IPS DF 6.9 (cell line): ENCODE measurements at places on chromosomes 2 and 18.

DNA sequence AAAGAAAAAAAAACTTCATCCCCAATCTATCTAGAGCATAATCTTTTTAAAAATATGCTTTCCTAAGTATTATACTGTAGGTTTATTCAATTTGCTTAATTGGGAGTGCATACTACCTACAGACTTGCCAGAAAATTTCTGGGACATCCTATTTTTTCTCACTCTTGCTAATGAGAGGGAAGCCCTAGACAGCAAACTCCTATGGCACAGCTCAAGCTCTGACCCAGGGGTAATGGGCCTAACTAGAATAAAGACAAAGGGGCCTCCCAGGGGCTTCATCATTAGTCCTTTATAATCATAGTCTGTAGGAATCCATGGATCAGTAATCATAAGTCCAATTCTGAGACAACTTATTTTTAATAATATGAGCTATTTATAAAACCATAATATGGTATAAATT, 142.6 kb upstream of the ITGA4 start:
- H3K4me3 ChIP-seq = no peak overlapping the region
- no peak for DNase-seq
- no peaks in the 10 kb centered on the region for H3K4me1 ChIP-seq
- no peaks in the 10 kb centered on the region for H3K27me3 ChIP-seq

DNA sequence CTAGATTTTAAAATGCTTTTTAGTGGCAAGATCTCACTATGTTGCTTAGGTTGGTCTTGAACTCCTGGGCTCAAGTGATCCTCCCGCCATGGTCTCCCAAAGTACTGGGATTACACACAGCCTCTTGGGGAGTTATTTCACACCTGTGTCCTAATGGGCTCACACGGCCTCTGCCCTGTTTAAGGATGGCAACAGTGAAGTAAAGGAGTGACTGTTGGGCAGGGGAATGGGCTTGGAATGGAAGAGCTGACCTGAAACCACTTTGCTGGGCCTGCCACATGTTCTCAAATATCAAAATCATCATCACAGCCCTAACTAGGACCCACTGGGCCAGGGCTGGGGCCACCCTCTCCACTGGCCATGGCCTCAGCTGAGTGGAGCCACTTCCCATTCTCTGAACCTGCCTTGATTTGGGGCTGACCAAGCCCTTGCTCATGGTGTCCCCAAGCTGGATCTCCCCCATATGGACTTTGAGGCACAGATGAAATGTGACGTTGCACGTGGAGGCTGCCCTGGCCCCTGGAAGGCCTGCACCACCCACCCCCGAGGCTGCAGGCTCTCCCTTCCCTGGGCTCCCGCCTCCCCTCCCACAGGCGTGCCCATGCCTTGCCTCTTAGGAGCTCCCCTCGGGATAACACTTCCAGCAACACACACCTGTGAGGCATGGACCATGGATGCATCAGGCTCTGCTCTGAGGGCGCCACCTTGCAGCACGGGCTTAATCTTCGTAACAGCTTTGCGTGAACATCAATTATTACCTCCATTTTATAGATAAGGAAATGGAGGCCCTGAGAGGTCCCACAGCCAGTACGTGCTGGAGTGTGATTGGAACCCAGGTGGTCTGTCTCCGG, 71.8 kb upstream of the SMAD7 start:
- DNase-seq = no peak
- H3K4me3 ChIP-seq = no peak overlapping the region
- no peaks in the 10 kb centered on the region for H3K36me3 ChIP-seq
- no peaks in the 10 kb centered on the region for H3K27me3 ChIP-seq
- 0 out of 2 replicates have a peak, but pooled peaks cover 3% of the 10 kb centered on the region for H3K4me1 ChIP-seq

DNA sequence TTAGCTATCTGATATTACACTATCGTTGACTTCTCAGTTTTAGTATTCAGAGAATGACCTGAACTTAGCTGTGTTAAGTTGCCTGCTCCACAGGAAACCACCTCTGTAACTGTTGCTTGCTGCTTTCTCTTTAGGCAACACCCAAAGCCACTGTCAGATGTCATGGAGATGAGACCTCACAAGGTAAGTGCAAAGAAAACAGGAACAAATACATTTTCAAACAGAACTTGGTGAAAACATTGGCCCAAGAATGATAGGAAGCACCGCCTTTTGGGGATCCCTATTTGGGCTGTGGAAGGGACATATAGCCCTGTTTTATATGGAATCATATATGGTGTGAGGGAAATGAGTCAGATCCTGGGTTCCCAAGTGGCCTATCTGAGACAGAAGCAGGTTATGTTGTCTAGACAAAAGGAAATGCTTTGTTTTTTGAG, 143.4 kb downstream of the UBE2E3 start:
- H3K4me3 ChIP-seq = no peak overlapping the region
- no peak overlapping the region for H3K27ac ChIP-seq
- no peaks in the 10 kb centered on the region for H3K36me3 ChIP-seq
- no peaks in the 10 kb centered on the region for H3K27me3 ChIP-seq
- no peaks in the 10 kb centered on the region for H3K4me1 ChIP-seq

DNA sequence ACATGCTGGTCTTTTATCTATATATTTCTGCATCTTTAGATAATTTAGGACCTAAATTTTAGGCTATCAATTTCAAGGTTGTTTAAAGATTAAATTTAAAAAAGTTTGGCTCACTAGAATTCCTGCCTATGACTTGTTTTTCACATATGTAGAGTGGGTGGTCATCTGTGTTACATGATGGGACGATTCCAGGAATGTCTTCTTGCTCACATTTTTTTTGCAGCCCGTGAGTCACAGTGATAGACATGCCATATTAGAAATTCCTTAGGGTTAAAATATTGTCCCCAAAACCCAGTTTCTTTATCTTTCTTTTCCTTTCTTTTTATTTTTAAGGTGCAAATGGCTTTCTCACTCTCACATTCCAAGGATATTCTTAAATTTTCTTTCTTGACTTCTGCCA, 652.0 kb downstream of the PLCL1 start:
- no peak overlapping the region for H3K4me3 ChIP-seq
- H3K27ac ChIP-seq = no peak overlapping the region
- no peaks in the 10 kb centered on the region for H3K27me3 ChIP-seq
- no peaks in the 10 kb centered on the region for H3K4me1 ChIP-seq
- no peak for DNase-seq

DNA sequence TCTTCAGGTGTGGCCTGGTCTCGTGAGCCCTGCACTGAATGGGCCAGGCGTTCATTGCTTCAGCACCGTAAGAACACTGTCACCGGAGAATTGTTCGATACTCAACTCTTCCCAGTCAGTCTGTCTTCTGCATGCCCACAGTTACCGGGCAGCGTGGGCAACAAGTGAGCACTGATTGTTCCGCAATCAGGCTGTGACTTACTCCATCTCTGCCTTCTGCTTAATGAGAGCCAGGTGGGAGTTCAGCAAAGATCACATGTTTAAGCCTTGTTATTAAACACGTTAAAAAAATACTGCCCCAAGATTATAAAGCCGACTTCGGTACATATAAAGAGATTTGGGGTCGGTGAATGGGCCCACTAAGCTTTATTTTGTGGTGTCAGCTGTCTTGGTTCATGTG, 3.7 kb downstream of the STEAP3 start:
- no peaks in the 10 kb centered on the region for H3K27me3 ChIP-seq
- no peaks in the 10 kb centered on the region for H3K36me3 ChIP-seq
- peaks cover 5% of the 10 kb centered on the region for H3K4me1 ChIP-seq
- no peak overlapping the region for H3K4me3 ChIP-seq
- no peak overlapping the region for H3K27ac ChIP-seq
- DNase-seq = no peak

DNA sequence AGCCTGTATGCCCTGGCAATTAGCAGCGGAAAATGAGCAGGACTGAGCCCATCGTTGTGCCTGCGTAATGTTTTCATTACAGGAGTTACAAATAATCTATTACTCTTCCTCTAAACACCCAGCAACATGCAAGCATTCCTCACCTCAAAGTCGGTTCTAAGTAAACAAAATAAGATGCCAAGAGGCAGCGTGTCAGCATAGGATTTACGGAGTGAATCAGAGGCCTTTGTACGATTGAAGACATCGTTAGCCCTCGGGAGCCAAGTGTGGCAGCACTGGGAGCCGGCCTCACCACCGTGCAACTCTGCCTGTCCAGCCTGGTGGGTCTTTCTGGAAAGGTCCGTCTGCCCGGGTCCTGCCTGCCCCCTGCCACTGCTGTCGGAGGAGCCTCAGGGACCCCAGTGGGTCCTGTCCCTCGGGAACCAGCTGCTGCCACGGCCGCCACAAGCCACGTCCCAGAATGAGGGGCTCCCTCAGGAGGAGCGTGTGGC, 80.1 kb upstream of the CTDP1 start:
- no peaks in the 10 kb centered on the region for H3K36me3 ChIP-seq
- no peak overlapping the region for H3K4me3 ChIP-seq
- no peak overlapping the region for H3K27ac ChIP-seq
- H3K27me3 ChIP-seq = no peaks in the 10 kb centered on the region
- H3K4me1 ChIP-seq = no peaks in the 10 kb centered on the region
- no peak for DNase-seq

- H3K4me3 ChIP-seq = no peak overlapping the region
- no peak for DNase-seq
- no peaks in the 10 kb centered on the region for H3K4me1 ChIP-seq
- H3K36me3 ChIP-seq = no peaks in the 10 kb centered on the region
Measured at GRCh38 chr18:57519668-57520424, 66.7 kb downstream of the FECH start.

DNA sequence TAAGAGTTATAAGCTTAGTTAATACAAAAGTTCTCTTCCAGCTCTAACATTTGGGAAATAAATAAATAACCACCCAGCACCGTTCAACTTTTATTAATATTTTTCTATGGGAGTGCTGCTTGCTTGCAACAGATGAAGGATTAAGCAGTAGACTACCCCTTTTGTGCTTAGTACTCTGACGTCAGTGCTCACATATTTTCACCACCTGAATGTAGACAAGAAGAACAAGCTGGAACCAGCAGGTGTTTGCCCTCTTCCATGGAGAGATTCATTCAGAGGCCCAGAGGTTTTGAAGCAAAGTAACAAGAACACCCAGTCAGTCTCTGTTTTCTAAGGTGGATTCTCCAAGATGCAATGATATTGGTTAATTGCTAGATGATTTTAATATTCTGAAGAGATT, 307.1 kb upstream of the PIK3C3 start:
- H3K27ac ChIP-seq = no peak overlapping the region
- H3K27me3 ChIP-seq = no peaks in the 10 kb centered on the region
- no peaks in the 10 kb centered on the region for H3K36me3 ChIP-seq
- no peaks in the 10 kb centered on the region for H3K4me1 ChIP-seq
- no peak for DNase-seq
- no peak overlapping the region for H3K4me3 ChIP-seq

- DNase-seq = no peak
- H3K4me1 ChIP-seq = no peaks in the 10 kb centered on the region; the same call in 1 of the 2 replicates
- H3K27ac ChIP-seq = no peak overlapping the region
- H3K36me3 ChIP-seq = no peaks in the 10 kb centered on the region
- H3K4me3 ChIP-seq = no peak overlapping the region
Measured at GRCh38 chr2:100126897-100127401, 15.4 kb downstream of the AFF3 start.

DNA sequence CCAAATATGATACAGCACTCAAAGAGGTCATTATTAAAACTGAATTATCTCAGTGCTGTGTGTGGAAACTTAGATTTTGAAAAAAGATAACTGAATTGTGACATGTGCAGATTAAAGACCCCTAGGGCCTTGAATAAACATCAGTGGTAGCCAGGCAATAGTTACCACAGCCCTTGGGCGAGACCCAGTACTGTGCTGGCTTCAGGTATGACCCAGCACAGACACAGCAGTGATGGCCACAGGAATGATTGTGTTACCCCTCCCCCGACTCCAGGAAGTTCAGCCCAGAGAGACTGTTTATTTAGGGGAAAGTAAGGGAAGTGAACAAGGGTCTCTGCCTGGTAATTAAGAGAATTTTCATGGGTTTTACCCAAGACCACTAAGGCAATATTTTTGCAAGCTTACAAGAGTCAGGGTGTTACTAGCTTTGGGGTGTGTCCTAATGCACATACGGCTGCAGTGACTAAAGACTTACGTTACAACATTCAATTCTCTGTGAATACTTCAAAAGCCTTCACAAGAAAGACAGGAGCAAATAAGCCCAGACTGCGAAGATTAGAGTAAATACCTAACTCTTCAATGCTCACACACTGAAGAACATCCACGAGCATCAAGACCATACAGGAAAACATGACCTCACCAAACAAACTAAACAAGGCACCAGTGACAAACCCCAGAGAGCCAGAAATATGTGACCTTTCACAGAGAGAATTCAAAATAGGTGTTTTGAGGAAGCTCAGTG, 28.2 kb upstream of the ITGAV start:
- no peak overlapping the region for H3K4me3 ChIP-seq
- no peak for DNase-seq
- no peaks in the 10 kb centered on the region for H3K27me3 ChIP-seq
- H3K4me1 ChIP-seq = no peaks in the 10 kb centered on the region

DNA sequence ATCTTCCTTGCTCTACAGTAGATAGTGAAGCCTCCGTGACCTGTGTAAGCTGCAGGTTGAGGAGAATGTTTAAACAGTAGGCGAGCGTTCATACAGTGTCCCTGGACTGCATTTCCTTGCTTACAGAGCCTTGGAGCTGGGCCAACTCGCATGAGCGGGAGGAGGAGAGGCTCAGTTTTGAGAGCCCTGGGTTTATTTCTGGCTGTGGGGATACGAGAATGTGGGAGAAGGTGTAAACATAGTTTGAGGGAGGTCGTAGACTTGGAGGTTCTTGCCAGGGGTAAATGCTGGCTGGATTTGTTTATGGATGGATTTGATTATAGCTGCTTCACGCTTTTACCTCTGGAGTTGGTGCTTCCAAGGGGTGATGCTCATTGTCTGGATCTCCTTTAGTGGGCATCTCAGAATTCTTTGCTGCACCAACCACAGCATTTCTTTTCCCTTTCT, 20.8 kb downstream of the CRIM1 start:
- peaks cover 15% of the 10 kb centered on the region for H3K4me1 ChIP-seq
- DNase-seq = no peak
- no peaks in the 10 kb centered on the region for H3K27me3 ChIP-seq
- no peaks in the 10 kb centered on the region for H3K36me3 ChIP-seq
- H3K4me3 ChIP-seq = no peak overlapping the region
- H3K27ac ChIP-seq = no peak overlapping the region

- H3K36me3 ChIP-seq = no peaks in the 10 kb centered on the region
- H3K4me3 ChIP-seq = no peak overlapping the region
- DNase-seq = no peak
- H3K27me3 ChIP-seq = no peaks in the 10 kb centered on the region
Measured at GRCh38 chr2:234091883-234092282, 41.4 kb downstream of the SPP2 start.

- no peaks in the 10 kb centered on the region for H3K27me3 ChIP-seq
- no peaks in the 10 kb centered on the region for H3K4me1 ChIP-seq
Measured at GRCh38 chr2:197185676-197186075, 124.9 kb downstream of the ANKRD44 start.

DNA sequence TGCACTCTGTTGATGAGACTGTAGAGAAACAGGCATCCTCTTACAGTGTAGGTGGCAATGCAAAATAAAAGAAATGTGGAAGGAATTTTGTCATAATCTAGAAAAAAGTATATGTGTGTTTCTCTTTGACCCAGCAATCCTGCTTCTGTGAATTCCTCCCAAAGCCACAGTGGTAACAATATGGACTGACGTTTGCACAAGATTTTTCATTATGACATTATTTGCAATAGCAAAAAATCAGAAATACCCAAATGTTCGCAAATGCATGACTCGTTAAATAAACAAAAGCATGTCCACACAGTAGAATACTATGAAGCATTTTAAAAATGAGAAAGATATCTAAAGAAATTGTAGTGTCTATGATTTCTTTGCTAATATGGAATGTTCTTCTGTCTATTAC, 255.2 kb upstream of the NRP2 start:
- no peak for DNase-seq
- no peaks in the 10 kb centered on the region for H3K36me3 ChIP-seq
- H3K27me3 ChIP-seq = no peaks in the 10 kb centered on the region
- H3K27ac ChIP-seq = no peak overlapping the region
- no peaks in the 10 kb centered on the region for H3K4me1 ChIP-seq
